Spinal cord (tissue), 10 donors: ENCODE measurements at places on chromosomes 13 and 19. TPM values are rescaled to one million over a fixed set of nuclear protein-coding genes. Genes with fewer than 3 reads are reported as not detected.

Gene OR10H1
- polyA plus RNA-seq = 0.11 TPM

Gene ZNF653
- polyA plus RNA-seq = 21.0 TPM

Gene CEBPA
- polyA plus RNA-seq = 6.0 TPM

Gene PSMC4
- 106 TPM for polyA plus RNA-seq

Gene OLFM2
- polyA plus RNA-seq = 237 TPM

Gene MYO9B
- 124 TPM for polyA plus RNA-seq

Gene DNAJC3
- polyA plus RNA-seq = 22.8 TPM

Gene TEKTIP1
- 13.0 TPM for polyA plus RNA-seq

Gene STK24
- polyA plus RNA-seq = 49.7 TPM

Gene CPB2
- 0.16 TPM for polyA plus RNA-seq

Gene F2RL3
- 0.16 TPM for polyA plus RNA-seq

Gene FPR1
- 10.7 TPM for polyA plus RNA-seq

- no peak for DNase-seq
- no peak overlapping the region for H3K27ac ChIP-seq
- H3K4me1 ChIP-seq = peaks cover 5% of the 10 kb centered on the region
- no peaks in the 10 kb centered on the region for H3K27me3 ChIP-seq
- H3K36me3 ChIP-seq = peaks cover 21% of the 10 kb centered on the region
Observed at GRCh38 chr19:41437944-41438574, 1.7 kb downstream of the DMAC2 start.

DNA sequence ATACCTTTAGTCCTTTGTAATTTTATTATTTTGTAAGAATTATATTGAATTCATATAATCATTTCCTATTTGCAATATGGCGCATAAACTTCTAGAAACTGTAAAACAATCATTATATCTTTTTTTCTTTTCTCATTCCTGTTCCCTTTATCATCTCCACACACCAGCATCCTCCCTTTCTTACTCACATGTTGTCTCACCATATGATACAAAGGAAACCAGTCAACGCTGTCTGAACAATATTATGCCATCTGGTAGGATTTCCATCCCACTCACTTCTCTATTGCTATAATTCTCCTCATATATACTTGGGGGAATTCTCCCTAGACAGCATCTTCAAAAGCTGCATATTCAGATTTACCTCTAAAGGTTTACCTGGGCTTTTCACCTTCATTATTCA lies 389.8 kb downstream of the NDFIP2 start:
- DNase-seq = no peak
- H3K27me3 ChIP-seq = no peaks in the 10 kb centered on the region
- H3K4me3 ChIP-seq = no peak overlapping the region

DNA sequence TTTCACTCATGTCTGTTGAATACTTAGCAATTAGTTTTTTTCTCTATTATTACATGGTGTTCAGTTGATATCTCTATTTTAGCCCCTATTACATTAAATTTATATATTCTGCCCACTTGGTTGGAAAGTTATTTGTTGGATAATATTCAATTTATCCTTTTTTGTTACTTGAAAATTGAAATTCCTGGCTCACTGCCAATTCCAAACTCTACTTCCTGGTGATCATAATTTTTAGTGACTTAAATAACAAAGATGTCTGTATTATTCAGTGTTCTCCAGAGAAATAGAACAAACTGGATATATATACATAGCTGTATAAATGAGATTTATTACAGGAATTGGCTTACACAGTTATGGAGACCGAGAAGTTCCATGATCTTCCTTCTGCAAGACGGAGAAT lies 93.6 kb downstream of the GPC5 start:
- H3K27me3 ChIP-seq = no peaks in the 10 kb centered on the region
- H3K4me3 ChIP-seq = no peak overlapping the region
- H3K36me3 ChIP-seq = no peaks in the 10 kb centered on the region
- no peak for DNase-seq
- H3K27ac ChIP-seq = no peak overlapping the region

DNA sequence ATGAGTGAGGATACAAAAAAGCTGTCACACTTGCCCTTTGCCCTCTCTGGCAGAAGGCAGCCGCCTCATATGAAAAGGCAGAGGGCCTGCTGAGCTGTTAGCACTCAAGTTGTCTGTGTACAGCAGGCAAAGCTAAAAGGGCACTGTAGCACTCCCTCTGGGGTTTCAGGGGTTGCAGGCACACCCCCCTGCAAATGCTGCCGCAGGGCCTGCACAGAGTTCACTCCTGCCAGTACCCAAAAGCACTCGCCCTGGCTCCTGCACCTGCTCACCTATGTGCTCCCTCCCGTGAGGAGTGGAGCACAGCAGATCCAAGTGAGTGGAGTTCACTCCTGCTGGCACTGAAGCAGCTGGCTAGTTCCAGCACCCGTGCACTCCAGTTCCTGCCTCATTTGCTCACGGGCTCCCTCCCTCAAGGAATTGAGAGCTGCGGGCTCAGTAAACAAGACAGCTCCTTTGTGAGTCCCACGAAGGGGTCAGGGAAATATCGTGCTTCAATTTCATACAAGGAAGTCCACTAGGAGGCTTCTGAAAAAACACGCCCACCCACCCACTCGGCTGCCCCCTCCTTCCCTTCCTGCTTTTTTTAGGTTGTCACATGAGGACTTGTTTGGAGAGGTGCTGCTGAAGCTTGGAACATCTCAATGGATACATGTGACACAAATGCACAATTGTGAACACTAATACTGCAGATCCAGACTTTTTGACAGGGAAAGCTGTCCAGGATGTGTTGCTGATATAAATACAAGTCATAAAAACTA lies 9.9 kb upstream of the RCBTB2 start:
- H3K36me3 ChIP-seq = no peaks in the 10 kb centered on the region
- peak; percentile 61 for DNase-seq
- H3K27ac ChIP-seq = peak overlapping the region; percentile 74
- H3K4me1 ChIP-seq = peaks cover 6% of the 10 kb centered on the region
- no peaks in the 10 kb centered on the region for H3K27me3 ChIP-seq
- H3K4me3 ChIP-seq = peak overlapping the region; percentile 7

- H3K27ac ChIP-seq = no peak overlapping the region
- no peaks in the 10 kb centered on the region for H3K4me1 ChIP-seq
- H3K36me3 ChIP-seq = no peaks in the 10 kb centered on the region
- H3K27me3 ChIP-seq = no peaks in the 10 kb centered on the region
- no peak overlapping the region for H3K4me3 ChIP-seq
Observed at GRCh38 chr13:44019651-44020050, 139.9 kb downstream of the LACC1 start.

GRCh38 chr13:60162096-60162495 lies 1.6 kb downstream of the DIAPH3 start:
- no peak for DNase-seq
- no peak overlapping the region for H3K27ac ChIP-seq
- H3K36me3 ChIP-seq = no peaks in the 10 kb centered on the region
- no peak overlapping the region for H3K4me3 ChIP-seq
- peaks cover 4% of the 10 kb centered on the region for H3K4me1 ChIP-seq
- H3K27me3 ChIP-seq = no peaks in the 10 kb centered on the region

- H3K4me1 ChIP-seq = no peaks in the 10 kb centered on the region
- no peak overlapping the region for H3K27ac ChIP-seq
- H3K27me3 ChIP-seq = no peaks in the 10 kb centered on the region
- DNase-seq = no peak
Observed at GRCh38 chr19:28746478-28746877, 466.5 kb downstream of the UQCRFS1 start.

DNA sequence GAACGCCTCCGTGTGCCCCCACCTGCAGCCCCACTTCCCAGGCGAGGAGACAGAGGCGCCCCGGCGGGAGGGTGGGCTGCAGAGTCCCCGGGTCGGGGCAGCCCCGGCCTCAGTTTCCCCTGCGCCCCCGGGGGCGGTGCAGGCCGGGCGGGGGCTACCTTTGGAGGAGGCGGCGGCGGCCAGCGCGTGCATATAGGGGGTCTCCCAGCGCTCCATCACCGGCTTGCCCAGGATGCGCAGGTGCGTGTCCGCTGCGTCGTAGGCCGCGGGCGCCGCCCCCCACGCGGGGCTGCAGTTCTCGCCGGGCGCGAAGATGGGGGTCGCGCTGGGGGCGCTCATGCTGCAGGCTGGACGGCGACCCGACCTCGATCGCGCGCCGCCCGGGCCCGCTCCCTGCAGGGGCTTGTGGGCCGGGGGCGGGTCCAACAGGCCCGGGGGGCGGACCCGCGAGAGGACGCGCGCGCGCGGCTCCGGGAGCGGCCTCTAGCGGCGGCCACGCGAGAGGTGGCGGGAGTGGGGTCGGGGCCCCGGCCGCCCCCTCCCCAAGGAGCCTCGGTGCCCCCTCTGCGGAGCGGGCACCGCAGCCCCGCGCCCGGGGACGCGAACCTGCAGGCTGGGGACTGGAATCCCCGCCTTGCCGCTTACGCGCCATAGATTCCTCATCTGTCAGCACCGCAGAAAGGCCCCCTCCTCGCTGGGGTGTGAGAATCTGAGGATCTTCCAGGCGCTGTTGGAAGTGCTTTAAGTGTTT lies at the start of gene GAMT:
Gene GAMT, minus strand, starts transcription at position 405 of the 751 bp plus-strand sequence. Its CDS starts 66 bp downstream, at position 339.
- peak within 1 kb of the TSS; percentile 52 for H3K27ac ChIP-seq
- peaks cover 35% of the 10 kb centered on the region for H3K4me1 ChIP-seq
- DNase-seq = peak; percentile 87
- no peaks in the 10 kb centered on the region for H3K27me3 ChIP-seq
- H3K4me3 ChIP-seq = peak within 1 kb of the TSS; percentile 50
- peaks cover 41% of the 10 kb centered on the region for H3K36me3 ChIP-seq

- no peak overlapping the region for H3K27ac ChIP-seq
- H3K27me3 ChIP-seq = no peaks in the 10 kb centered on the region
- no peaks in the 10 kb centered on the region for H3K36me3 ChIP-seq
- H3K4me3 ChIP-seq = no peak overlapping the region
- no peaks in the 10 kb centered on the region for H3K4me1 ChIP-seq
- DNase-seq = no peak
Observed at GRCh38 chr13:64643066-64643465, 2587.1 kb downstream of the PCDH9 start.

DNA sequence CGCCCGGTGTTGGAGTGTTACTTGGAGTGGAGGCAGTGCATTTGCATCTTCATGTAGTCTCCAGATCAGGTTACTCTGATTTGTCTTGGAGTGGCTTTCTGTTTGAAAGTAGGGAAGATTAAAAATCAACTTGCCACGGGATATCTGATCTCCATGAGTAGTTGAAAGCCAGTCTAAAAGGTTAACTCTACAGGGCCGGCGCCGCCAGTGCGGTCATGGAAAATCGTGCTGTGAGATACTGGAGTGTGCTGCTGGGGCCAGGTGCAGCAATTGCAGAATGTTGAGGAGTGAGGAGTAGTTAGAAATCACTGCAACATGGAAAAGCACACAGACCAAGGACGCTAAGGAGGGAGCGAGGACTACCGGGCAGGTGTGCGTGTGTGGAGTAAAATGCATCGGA lies 175.0 kb downstream of the STK24 start:
- no peak for DNase-seq
- H3K4me3 ChIP-seq = no peak overlapping the region
- peaks cover 15% of the 10 kb centered on the region for H3K4me1 ChIP-seq
- H3K27ac ChIP-seq = no peak overlapping the region

DNA sequence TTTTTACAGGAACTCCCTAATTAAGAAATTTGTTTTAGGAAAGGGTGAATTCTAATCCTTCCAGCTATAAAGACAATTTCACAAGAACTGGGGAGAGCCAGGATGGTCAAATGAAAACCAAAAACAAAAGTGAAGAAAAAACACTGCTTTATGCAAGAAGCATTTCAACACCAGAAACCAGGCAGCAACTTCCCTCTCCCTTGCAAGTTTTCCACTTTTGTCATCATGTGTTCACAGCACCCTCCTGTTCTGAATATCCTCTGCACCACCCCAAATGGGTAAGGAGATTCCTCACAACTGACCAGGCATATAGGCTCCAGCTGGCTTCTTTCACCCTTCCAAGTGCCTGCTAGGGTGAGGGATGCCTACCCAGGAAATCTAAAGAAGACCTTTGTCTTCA lies 328.1 kb downstream of the TBC1D4 start:
- H3K4me3 ChIP-seq = no peak overlapping the region
- no peaks in the 10 kb centered on the region for H3K36me3 ChIP-seq
- H3K4me1 ChIP-seq = no peaks in the 10 kb centered on the region
- no peak overlapping the region for H3K27ac ChIP-seq

GRCh38 chr13:27650312-27650711 lies 28.6 kb downstream of the POLR1D start:
- H3K4me1 ChIP-seq = no peaks in the 10 kb centered on the region
- H3K36me3 ChIP-seq = peaks cover 8% of the 10 kb centered on the region
- no peak for DNase-seq
- no peak overlapping the region for H3K4me3 ChIP-seq
- no peak overlapping the region for H3K27ac ChIP-seq

DNA sequence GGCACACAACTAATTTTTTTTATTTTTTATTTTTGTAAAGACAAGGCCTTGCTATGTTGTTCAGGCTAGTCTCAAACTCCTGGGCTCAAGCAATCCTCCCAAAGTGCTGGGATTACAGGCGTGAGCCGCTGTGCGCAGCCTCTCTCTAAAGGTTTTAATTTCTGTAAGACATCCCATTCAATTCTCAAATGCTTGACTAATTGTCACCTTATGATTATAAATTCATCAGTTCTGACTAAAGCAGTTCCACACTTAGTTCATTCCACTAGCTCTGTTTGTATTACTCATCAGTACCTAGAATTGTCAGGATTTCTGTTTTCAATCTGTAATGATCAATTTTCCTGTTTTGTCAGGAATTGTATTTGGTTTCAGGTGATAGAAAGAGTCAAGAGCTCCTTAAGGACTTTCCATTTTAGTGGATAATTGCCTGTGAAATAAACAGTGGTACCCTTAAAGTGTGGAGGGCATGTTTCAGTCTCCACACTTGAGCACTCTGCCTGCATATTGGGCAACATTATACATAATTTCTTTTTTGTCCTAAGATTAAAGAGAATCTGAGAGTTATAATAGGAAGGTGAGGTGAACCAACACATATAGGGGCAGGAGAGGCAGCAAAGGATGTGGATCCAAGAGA lies 27.6 kb downstream of the GPALPP1 start:
- no peak for DNase-seq
- no peak overlapping the region for H3K4me3 ChIP-seq
- H3K27me3 ChIP-seq = no peaks in the 10 kb centered on the region
- no peaks in the 10 kb centered on the region for H3K4me1 ChIP-seq
- peaks cover 4% of the 10 kb centered on the region for H3K36me3 ChIP-seq

DNA sequence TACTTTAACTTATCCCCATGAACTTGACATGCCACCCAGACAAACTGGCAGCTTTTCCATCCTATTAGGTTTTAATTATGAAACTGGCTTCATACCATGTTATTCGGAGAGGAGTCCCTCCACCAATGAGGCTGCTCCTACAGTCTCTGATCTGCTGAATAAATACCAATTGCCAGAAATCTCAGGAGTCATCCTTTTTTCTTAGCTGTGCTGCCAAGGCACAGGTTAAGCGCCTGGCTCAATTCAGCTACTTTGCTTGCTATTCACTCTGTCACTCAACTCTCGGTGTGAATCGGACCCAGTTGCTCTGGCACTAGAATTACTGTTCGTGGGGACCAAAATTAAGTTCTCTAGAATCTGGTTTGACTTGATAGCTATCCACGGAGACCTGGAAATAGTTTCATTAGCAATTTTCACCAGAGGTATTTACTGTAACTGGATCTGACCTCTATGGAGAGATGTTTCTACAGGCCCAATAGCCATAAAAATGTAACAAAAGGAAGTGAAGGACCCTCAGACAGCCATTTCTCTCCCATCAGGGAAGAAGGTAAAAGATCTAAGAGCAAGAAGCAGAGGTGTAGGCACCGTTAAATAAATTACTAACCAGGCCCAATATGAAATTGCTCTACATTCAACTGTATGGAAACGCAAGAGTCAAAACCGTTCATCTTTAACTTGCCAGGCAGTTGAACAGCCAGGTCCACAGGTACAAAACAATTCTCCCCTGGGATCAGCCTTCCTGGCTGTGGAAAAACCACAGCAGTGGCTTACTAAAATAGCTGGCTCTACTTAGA lies 5.4 kb downstream of the ZC3H4 start:
- peaks cover 27% of the 10 kb centered on the region for H3K4me1 ChIP-seq
- H3K4me3 ChIP-seq = peak overlapping the region; percentile 9
- peaks cover 11% of the 10 kb centered on the region for H3K36me3 ChIP-seq
- no peaks in the 10 kb centered on the region for H3K27me3 ChIP-seq

- H3K4me3 ChIP-seq = no peak overlapping the region
- peaks cover 25% of the 10 kb centered on the region for H3K4me1 ChIP-seq
- no peaks in the 10 kb centered on the region for H3K36me3 ChIP-seq
- H3K27ac ChIP-seq = peak overlapping the region; percentile 92
- H3K27me3 ChIP-seq = no peaks in the 10 kb centered on the region
Observed at GRCh38 chr19:4877753-4878490, 10.5 kb upstream of the PLIN3 start.
